A549 treated with CpdA at 1 μM for 4 hours (cell line): ENCODE measurements at places on chromosomes 2 and 18. TPM values are rescaled to one million over a fixed set of nuclear protein-coding genes. Genes with fewer than 3 reads are reported as not detected.

Gene PSTPIP2
- total RNA-seq = 0.16 to 0.47 TPM (median 0.33 TPM) in 5 replicates

Gene BCL2
- 0.52 to 0.73 TPM (median 0.58 TPM) in 5 replicates for total RNA-seq

Gene BBS5
- total RNA-seq = 5.6 to 6.4 TPM (median 5.8 TPM) in 5 replicates

Gene PDE11A
- total RNA-seq = 0.29 to 0.58 TPM (median 0.43 TPM) in 5 replicates

Gene MYO7B
- 0.12 to 0.32 TPM (median 0.21 TPM) in 5 replicates for total RNA-seq
